Cortex of kidney (tissue), 1 donor: ENCODE measurements at places on chromosomes 6 and 20.

DNA sequence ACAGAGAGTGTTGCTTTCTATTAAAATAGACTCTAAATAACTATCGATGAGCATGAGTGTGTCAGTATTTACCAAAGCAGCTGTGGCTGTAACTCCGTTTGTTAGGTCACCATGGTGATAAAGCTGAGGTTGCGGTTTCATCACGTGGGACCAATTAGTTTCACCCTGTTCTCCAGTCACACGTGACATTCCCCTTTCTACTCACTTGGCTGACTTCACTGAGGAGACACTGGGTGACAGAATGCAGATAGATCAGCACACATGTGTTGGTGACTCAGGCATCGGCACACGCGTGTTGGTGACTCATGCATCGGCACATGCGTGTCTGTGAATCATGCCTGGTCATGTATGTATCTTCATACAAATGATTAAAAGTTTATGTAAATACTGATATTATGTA lies 285.4 kb downstream of the THBS2 start:
- no peak for DNase-seq

GRCh38 chr6:116074732-116075390 lies 14.2 kb upstream of the FRK start:
- DNase-seq, result no peak

DNA sequence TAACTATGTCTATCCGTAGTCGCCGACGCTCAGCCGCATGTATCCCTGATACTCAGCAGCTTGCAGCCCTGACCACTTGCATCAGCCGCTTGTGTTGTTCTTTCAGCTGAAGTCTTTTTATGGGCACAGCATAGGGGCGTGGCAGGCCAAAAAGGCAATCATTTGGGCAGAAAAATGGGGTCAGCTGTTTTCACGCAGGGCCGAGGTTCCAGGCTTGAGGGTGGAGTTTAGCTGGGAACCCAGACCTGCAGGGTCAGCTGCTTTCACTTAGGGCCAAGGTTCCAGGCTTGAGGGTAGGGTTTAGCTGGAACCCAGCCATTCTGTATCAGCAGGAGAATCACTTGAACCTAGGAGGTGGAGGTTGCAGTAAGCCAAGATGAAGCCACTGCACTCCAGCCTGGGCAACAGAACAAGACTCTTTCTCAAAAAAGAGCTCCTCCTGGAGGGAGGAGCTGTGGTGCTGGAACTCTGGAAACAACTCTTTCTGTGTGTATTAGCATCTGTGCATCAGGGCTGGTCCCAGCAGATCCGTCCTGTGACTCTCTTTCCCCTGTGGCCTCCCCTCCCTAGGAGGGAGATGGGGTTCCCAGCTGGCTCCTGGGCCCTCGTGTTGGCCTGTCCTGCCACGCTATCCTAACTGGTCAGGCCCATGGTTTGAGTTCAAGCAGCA lies 56.9 kb upstream of the PRND start:
- no peak for DNase-seq

- DNase-seq, result no peak
These were observed 61.5 kb downstream of the OGFRL1 start for GRCh38 chr6:71349976-71350615.

DNA sequence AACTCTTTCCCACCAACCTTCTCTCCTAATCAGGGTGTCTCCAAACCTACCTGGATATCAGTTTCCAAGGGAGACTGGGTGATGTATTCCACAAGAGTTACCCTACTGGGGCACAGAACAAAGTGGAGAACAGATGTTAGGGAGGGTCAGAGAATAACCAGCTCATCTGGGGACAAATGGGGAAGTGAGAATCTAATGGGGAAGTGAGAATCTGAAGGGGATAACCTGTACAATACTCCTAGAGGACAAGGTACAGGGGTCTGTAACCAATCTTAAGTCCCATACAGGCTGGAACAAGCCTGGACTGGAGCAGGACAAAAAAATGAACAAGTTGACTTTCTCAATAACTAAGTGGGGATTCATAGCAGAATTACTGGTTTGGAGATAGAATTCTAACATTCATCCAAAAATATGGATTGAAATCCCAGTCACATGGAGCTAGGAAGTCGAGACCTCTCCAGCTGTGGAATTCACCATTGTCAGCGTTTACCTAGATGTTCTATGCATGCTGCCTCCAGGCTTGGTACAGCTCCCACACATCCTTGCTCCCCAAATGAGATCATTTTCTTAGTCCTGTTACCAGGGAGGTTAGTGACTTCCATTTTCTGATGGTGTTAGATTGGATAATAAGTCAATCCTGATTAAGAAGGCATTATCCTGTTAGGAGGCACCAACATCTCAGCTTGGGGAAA lies 214.8 kb upstream of the MOCS1 start:
- no peak for DNase-seq

DNA sequence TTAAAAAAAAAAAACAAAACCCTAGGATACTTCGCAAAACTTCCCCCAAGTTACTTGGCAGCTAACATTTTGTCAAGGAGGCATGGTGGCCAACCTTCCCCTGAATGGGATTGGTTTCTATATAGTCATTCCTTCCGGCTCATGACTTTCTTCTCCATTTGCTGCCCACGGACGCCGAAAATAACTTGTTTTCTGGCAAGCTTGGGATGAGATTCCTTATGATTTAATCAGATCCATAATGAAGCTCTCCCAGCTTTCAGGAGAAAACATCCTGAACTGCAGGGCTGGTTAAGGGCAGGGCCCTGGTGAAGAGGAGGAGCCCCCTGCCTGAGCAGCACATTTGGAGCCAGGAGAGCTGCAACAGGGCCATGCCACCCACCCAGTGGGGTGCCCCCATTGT lies 49.9 kb downstream of the PPP1R16B start:
- no peak for DNase-seq

DNA sequence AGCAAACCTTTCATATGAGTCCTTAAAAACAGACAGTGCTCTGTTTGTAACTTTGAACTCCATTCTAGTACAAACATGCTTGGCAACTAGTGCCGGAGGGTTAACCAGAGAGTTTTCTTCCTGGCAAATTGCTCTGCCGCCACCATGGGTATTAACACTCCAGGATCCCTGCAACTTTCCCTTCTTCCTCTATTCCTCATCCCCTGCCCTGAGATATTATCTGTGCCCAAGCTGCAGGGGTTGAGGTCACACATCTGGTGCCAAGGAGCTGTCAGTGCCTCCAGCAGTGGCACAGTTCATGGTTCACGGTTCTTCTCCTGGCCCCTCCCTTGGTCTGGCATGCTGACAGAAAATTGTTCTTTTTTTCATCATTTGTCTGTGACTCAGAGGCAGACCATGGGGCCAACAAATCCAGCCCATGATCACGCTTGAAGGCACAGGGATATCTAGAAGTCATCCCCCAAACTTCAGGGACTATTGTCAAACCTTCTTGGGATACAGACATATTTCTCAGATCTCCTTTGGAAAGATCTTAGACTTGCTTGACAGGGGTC lies 77.5 kb downstream of the ATXN1 start:
- DNase-seq, result no peak

DNA sequence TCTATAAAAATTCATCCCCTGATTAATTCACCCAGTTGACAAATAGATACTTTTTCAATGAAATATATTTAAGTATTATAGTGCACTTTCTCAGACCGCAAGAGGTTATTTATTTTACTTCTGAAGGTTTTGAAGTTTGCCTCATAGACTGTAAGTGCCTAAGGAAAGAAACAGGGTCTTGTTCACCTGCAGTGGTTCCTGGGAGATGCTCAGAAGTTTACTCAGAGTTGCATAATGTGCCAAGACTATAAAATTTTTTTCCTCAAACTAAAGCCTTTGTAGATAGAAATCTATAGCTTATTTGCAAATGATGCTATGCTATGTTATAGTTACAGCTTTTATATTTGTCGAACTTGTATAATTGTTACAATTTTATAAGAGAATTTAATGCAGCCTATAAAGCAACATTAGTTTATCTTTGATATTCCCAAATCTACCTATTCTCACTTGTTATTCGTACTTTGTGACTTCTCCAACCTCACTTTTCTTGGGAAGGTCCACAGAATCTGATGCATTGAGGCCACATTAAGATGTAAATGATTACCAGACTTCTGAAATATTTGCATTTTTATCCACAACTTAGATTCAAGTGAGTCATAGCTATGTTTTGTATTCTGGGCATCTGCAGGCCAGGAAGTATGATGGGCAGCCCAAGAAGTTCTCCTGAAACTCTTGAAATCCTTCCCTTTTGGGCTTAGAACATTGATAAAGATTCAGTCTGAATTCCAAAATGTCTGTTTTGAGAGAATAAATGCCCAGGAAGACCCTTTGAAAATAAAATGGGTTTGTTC lies 35.7 kb downstream of the KCNQ5 start:
- no peak for DNase-seq

GRCh38 chr20:54681869-54682268 lies 206.5 kb downstream of the DOK5 start:
- DNase-seq, result no peak

GRCh38 chr6:42029062-42029685 lies 21.1 kb upstream of the TAF8 start:
- no peak for DNase-seq

DNA sequence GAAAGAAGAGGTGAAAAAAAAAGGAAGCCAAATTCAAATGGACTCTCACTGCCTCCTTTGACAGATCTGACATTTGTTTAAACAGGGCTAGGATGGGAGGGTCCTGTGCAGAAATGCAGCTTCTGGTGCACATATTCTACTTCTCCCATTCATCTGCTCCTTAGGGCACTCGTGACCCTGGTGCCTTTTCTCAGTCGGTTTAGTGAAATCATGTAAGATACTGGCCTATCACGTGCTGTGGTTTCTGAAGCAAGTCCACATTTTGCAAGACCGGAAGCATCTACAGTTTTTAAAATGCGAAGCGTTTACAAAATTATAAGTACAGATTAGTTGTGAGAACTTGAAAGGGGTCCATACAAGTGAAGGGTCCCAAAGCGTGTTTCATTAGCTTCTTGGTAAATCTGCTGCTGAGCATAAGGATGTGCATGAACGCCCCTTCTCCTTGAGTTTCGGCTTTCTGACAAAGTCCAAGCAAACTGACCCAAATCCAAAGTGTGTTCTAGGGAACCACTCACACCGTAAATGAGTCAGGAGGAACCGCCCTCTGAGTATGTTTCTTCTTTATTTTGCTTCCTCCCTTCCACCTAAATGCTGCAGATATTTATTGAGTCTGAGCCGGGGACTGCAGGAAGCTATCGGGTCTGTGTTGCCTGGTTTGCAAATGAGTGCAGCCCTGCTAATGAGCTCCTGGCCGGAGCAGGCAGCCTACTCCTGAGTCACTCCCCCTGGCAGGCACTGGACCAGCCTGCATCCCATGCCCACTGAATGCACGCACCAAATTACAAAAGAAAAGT lies 323.8 kb upstream of the JARID2 start:
- no peak for DNase-seq

GRCh38 chr6:41157323-41157722 lies 3.2 kb upstream of the TREML1 start:
- no peak for DNase-seq

DNA sequence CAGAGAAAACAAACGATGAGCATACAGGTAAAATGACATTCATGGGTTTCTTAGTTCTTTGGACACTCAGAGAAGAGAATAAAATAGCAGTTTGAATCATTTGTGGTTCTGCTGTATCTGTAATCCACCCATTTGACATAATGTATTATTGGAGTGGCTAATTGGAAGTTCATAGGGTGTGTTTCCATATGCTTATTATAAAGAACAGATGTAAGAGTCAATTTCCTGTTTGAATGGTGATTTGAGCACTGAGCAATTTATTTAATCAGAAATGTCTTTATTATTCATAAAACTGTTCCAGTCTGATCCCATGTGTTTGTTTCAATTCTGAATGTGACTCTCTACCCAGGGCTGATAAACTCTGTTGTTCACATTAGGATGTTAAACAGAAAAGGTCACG lies 939.1 kb downstream of the KIF16B start:
- DNase-seq, result no peak

- no peak for DNase-seq
These were observed 237.1 kb downstream of the ANKRD60 start for GRCh38 chr20:57991211-57991881.

- no peak for DNase-seq
These were observed 33.4 kb upstream of the ZMYND8 start for GRCh38 chr20:47389867-47390347.
